ENCODE measurements at places on chromosomes 7 and 10.

- DNase-seq: no peak
These were observed 1.7 kb upstream of the NKX6-2 start for GRCh38 chr10:132787495-132788179.

- no peak for DNase-seq
These were observed 30.8 kb upstream of the HECW1 start for GRCh38 chr7:43081603-43082002.

GRCh38 chr7:127781081-127781480, 129.1 kb downstream of the SND1 start:
- DNase-seq: no peak

DNA sequence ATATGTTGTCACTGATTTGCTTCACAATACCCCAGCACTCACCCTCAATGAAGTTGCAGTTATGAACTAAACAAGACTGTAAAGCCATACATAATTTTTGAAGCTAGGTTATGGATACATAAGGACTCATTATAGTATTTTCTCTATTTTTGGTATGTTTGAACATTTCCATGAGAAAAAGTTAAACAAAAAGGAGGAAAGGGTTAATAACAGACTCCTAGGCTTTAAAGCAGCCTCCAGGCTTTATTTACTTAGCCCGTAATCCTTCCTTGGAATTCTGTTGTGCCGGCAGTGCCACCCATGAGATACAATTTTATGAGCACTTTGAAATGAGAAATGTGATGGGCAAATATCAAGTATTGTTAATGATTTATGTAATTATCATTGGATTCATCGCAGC, 2.1 kb upstream of the DENND11 start:
- no peak for DNase-seq

DNA sequence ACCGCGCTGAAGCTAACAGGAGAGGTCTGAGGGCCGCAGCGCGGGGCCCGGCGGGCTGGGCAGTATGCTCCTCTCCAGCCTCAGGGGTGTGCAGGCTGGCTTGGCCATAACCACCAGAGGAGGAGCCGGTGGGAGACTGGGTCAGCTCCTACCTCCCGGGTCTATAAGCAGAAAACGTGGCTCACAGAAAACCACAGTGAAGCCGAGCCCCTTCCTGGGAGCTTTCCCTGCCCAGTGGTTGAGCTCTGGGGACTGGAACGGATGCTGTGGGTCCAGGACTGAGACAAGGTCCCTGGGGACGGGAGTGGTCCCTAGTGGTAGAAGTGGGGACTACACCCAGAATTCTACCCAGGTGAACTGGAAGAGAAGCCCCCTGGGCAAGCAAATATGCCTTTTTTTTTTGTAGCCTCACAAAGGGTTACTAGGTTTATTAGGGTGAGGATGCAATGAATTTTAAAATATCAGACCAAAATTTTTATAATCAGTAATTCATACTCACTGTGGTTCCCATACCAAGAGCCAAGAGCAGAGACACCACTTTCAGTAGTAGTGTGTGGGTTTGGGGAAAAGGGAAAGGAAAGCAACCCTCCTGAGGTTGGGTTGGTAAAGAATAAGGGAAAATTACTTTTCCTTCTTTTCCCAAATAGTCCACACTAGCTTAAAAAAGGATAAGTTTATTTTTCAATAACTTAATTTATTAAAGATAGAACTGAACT, 67.9 kb upstream of the PRKCQ start:
- no peak for DNase-seq

GRCh38 chr10:119521443-119522204, 20.9 kb downstream of the RGS10 start:
- peak; percentile 65 for DNase-seq

- no peak for DNase-seq
These were observed 101.5 kb downstream of the FOXL3 start for GRCh38 chr7:391411-391951.
